ENCODE measurements at places on chromosomes 3 and 15.

DNA sequence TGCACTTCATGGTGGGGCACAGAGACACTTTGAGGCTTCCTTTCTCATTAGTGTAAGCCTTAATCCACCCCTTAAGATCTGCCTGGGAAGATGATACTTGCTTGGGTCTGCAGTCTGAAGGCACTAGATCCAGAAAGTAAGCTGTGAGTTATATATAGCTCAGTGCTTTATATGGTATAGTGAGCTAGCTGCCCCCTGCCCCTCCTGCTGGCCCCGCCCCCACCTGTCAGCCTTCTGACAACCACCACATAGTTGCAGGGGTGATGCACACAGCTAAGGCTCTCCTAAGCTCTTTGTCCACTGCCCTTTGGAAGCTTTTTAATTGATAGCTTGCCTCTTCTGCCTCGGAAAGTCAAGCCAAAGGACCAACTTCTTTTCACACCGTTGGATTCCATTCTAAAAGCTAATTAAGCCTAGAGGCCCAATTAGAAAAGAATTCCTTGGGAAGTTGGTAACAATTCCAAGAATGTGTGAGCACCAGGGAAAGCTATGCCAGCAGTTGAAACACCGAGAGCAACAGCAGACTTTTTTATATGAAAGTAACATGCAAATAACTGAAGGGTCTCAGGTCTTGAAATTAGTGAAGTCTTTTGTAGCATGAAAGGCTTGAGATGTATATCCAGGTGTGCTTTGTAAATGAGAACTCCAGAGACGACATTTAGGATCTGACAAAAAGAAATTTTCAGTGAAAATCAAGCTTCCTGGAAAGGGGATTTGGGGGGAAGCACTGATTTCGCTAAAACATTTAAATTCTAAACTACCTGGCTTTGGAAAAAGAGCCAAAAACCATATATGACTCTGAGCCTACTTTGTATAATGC is 2.3 kb downstream of the TPM1 start:
- peak; percentile 92 for DNase-seq

GRCh38 chr3:8301977-8302735 is 199.5 kb upstream of the LMCD1 start:
- peak; percentile 32 for DNase-seq

DNA sequence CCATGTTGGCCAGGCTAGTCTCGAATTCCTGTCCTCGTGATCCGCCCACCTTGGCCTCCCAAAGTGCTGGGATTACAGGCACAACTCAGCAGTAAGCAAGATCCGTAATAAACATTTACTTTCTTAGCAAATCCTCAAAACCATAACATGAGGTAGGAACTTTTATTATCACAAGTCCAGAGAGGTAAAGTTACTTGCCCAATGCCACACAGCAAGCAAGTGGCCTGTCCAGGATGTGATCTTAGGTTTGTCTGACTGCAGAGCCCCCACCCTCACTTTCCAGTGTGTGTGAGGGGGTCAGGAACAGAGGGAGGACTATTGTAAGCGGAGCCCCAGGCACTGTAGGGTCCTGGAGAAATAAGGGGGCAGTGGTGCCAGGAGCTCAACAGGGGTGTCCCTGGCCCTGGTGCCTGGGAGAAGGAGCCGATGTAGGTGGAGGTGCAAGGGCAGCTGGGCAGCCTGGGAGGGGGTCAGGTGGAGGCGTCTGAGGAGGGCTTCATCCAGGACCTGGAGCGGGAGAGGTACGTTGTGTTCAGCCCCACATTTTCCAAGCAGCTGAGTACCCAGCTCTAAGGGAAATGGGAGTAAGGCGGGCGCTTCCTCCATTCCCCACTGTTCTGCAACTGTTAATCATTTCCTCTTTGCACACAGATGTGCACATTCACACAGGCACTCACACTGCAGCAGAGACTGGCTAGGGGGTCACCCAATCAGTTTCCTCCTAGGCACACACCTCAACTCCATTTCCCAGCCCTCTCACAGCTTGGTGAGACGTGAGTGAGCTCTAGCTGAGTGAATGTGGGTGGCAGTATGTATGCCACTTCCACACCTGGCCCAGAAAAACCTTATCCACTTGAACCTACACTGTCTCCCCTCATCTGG is 5.9 kb downstream of the RPUSD3 start:
- DNase-seq = no peak

- no peak for DNase-seq
Observed at GRCh38 chr3:106206146-106206545, 337.3 kb upstream of the CBLB start.

DNA sequence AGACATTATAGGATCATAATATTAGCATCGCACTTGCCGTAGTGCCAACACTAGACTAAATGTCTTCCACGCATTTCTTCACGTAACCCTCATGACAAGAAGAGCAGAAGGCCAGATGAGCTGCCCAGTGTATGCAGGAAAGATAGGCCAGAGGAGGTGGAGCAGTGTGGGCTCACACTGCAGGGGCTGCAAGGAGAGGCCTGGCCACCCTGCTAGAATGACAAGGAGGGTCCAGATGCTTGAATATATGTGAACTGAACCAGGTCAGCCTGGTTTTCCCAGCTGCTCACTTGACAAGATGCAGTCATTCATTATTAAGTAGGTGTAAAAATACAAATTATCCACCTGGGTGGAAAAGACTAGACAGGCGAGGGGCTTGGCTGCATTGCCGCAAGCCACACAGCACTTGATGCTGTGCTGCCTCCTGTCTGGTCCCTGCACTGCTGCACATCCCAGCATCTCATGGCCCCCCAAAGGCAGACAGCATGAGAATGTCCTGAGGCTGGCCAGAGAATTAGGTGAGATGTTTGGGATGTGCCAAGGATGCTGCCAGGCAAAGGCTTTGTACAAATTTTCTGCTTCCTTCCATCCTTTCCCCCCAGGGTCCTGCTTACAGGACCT is 115.2 kb downstream of the NTRK3 start:
- DNase-seq = no peak

GRCh38 chr3:130263708-130264107 is 81.8 kb upstream of the COL6A5 start:
- DNase-seq = no peak

DNA sequence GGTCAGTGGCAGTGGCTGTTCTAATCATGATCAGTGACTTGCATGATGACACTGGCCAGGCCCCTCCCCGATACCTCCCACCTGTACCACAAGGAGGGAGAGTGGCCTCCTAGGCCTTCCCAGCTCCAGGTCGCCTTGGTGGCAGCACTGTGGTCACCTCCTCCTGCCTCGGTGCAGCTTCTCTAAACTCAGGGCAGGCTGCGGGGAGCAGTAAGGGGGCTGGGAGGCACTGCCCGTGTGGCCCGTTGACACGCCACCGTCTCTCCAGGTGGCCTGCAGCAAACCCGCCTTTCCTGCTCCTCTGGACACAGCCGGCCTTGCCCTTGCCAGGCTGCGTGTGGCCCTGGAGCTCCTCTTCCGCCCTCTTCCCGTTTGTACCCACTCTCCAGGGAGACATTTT is 184.1 kb downstream of the XXYLT1 start:
- DNase-seq = no peak

DNA sequence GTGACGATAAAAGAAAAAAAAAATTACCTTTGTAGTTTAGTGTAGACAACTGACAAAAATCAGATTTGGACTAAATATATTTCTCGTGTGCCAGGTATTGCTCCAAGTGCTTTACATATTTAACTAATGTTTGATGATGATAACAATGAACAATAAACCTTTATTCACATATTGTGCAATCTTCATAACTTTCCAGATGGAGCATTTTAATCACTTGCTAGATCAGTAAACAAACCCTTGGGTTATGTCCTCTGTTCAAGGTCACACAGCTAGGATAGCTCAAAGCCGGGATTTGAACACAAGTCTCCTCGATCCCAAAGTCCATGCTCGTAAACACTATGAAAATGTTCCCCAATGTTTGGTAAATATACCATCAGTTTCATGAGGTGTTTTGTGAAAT is 14.5 kb downstream of the NCEH1 start:
- DNase-seq = no peak

DNA sequence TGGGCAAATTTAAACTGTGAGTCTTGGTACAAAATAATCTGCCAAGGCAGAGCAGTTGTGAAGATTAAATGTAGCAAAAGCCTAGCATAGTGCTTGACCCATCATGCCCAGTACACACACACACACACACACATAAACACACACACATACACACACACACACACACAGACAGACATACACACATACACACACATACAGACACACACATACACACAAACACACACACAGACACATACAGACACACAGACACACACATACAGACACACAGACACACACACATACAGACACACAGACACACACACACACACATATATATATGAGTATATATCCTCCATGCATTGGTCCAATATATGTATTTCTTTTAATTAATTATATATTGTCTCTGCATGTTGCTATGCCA is 328.8 kb upstream of the DNAJC19 start:
- DNase-seq = no peak

- no peak for DNase-seq
Observed at GRCh38 chr3:58574106-58574505, 3.1 kb downstream of the FAM107A start.

- no peak for DNase-seq
Observed at GRCh38 chr15:66661432-66662096, 40.5 kb upstream of the SMAD6 start.

- DNase-seq = peak; percentile 57
Observed at GRCh38 chr3:48898383-48899234, at the start of gene SLC25A20. TSS of gene SLC25A20 (minus strand) at chr3:48898882. CDS start at chr3:48898794, 88 bp downstream.

- no peak for DNase-seq
Observed at GRCh38 chr15:98596885-98597392, 51.4 kb upstream of the IGF1R start.

DNA sequence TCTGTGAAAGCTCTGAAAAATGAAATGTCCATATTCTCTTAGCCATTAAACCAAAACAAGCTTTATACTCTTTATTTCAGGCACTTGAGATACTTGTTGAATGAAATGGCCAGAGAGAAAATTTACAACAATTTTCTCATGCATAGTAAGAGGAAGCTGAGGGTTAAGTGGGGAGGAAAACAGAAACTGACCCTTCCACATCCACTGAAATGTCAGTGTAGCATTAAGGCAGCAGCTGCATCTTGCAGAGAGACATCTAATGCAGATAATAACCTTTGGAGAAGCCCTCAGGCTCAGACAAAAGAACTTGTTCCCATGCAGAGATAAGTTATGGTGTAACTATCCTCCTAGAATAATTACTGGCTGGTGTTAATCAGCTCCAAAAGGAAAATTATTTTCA is 34.0 kb downstream of the ZDHHC23 start:
- DNase-seq = no peak

GRCh38 chr3:11717768-11718636 is 74.3 kb upstream of the VGLL4 start:
- DNase-seq = no peak

DNA sequence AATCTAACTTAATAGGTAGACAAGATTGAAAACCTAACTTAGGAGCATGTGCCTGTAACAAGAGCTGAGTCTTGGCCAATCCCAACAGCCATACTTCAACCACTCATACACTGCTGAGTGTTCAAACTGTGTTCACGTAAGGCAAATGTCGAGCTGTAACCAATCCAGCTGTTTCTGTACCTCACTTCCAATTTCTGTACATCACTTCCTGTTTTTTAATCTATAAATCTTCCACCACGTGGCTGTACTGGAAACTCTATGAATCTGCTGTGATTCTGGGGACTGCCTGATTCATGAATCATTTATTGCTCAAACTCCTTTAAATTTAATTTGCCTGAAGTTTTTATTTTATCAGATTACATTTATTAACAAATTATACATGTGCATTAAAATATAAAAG is 44.6 kb upstream of the NEDD4 start:
- DNase-seq = no peak

DNA sequence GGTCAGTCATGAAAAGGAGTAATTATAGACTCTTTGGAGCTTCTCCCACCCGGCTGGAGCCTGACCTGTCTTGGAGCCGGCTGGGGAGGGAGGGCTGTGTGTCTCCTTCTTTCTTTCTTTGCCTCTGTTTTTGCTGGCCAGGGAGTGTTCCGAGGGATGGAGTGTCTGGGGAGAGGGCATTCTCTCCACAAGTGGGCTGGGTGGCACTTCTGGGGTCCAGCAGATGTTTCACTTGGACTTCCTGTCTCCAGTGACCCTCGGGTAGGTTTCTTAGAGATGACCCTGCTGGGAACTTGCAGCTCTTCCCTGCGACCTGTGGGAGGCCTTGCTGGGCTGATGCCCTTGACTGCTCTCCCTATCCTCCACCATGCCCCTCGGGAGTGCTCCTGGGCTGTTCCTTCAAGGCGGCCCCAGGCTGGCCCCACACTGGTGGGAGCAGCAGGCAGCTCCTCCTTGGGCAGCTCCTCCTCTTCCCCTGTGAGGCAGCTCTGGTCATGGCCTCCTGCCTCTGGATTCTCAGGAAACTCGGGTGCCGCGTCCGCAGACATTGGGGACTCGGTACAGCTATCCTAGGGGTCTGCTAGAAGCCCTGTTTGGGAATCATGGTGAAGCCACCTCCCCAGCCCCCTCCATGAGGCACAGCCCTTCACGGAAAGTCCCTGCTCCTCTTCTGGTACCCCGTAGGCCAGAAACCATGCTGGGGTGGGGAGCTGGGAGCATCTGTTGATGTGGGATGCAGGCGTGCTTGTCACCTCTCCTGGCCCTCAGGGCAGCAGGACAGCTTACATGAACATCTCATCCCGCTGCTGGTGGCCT is 44.9 kb downstream of the APBA2 start:
- DNase-seq = no peak

DNA sequence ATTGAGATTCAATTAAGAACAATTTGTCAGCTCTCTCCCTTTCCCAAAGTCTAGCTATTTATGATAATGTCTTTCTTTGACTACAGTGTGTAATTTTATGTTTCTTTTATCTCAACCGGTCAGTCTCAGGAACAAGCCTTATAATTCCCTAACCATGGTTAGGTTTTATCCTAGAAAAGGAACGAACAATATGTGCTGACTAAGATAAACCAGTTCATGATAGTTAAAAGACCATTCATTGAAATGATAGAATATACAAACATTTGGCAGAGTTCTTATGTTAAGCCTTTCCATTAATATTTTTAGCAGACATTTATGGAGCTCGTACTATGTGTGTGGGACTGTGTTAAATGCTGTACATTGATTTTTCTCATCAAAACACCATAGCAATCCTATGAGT is 106.3 kb downstream of the SYNPR start:
- no peak for DNase-seq

DNA sequence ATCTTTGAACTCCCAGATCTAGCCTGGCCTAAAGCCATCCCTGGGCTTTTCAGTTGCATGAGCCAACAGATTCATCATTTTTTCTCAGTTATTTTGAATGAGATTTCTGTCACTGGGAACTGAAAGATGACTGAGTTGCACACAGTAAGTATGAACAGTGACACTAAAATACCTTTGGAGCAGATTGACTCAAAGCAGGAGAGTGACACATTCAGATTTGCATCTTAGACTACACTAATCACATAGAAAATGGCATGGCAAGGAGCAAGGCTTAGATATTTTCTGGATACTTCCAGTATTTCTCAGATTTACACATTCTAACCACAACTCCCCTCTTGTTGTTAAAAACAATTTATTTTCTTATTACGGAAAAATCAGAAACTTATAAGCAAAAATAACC is 32.8 kb downstream of the SEC62 start:
- no peak for DNase-seq

- DNase-seq = no peak
Observed at GRCh38 chr3:161389445-161390035, 18.2 kb upstream of the SPTSSB start.

- DNase-seq = no peak
Observed at GRCh38 chr3:191263850-191264249, 64.8 kb downstream of the OSTN start.

Data from neuronal stem cell (in vitro differentiated cells).